ENCODE measurements at places on chromosomes 5 and 9. TPM values are rescaled to one million over a fixed set of nuclear protein-coding genes. Genes with fewer than 3 reads are reported as not detected.
A peak's percentile ranks its signal among the peaks of the same experiment; 100 is the strongest.

- no peak for DNase-seq
- no peaks in the 10 kb centered on the region for H3K36me3 ChIP-seq
- no peak overlapping the region for H3K27ac ChIP-seq
- peaks cover 23% of the 10 kb centered on the region for H3K4me1 ChIP-seq
- H3K27me3 ChIP-seq, result no peaks in the 10 kb centered on the region
These were observed 12.8 kb upstream of the NUP214 start for GRCh38 chr9:131112374-131113154.

DNA sequence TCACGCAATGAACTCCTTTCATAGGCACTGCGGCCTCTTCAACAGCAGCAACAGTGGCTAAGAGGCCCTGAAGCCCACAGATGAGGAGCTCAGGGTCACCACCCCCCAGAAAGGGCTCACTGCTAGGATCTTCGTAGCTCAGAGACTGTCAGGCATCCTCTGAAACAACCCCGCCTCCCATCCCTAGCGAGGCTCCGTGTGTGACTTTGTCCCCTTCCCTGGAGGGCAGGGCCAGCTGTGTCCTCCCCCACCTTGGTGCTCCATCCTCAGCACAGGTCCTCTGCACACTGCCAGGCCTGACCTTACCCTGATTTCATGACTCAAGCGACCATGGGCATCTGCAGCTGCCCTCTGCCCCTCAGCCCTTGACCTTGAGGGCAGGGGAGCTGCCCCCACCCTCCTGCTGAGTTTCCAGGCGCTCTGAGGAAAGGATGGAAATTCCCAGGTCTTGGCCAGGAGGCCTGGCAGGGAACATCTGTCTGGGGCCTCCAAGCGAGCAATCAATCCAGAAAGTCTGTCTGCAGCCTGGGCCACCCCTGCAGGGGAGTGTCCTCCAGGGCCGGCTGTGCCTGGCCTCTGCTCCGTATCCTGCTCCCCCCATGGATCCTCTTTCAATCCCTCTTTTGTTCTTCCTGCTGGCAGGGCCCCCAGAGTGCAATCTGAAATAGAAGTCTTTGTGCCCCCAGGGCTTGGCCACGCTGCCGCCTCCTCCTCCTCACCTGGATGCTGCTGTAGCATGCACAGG, 6.8 kb upstream of the IRX4 start:
- H3K4me3 ChIP-seq, result no peak overlapping the region
- no peaks in the 10 kb centered on the region for H3K4me1 ChIP-seq
- peaks cover 37% of the 10 kb centered on the region for H3K27me3 ChIP-seq
- no peak overlapping the region for H3K27ac ChIP-seq

DNA sequence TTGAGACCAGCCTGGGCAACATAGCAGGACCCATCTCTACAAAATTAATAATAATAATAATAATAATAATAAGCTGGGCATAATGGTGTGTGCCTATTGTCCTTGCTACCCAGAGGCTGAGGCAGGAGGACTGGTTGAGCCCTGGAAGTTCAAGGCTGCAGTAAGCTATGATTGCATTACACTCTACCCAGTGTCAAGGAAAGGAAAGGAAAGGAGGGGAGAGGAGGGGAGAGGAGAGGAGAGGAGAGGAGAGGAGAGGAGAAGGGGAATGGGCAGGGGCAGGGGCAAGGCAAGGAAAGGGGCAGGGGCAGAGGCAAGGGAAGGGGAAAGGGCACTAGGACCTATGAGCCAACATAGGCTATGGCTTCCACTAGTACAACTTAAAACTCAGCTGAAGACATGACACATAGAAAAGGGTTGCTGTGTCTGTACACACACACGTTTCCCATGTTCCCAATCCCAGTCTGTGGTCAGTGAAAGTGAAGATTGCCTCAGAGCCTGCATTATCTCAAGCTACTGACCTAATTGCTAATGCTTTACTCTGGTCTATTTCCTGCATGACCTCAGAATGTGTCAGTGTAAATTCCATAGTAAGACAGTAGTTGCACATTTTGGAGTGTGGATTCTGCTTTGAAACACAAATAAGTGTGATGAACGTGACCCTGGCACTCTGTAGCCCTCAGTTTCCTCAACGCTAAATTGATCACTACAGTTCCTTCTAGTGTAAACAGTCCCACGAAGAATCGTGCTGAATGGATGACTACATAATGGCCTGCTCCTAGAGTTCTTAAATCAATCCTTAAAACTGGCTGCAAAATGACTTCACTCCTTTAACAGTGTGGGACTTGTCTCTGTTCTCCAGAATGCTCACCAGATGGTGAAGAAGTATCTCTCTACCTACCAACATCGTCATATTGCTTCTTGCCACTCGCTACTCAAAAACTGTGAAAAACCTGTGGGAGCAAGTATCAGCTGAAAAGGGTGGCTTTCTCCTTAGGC, 497.0 kb downstream of the RAB3C start:
- H3K36me3 ChIP-seq, result no peaks in the 10 kb centered on the region
- H3K4me1 ChIP-seq, result peaks cover 7% of the 10 kb centered on the region
- DNase-seq, result peak; percentile 69
- no peak overlapping the region for H3K4me3 ChIP-seq
- peak overlapping the region; percentile 14 for H3K27ac ChIP-seq

DNA sequence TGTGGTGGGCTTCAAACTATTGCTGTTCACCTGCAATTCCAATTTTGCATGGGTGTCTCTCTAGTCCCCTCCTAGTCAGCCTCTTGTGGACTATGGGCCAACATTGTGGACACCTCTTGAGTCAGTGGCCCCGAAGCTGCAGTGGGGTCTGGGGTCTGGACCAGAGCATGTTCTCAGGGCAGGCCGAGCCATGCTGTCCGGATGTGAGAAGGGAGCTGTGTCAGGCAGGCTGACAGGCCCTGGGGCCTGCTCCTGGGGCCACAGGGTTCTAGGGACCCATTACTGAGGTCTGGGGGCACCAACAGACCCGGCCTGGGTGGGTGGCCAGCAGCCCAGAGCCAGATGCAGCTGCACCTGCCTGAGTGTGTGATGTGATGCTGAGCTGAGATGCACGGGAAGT, 16.5 kb upstream of the IRX4 start:
- DNase-seq, result no peak
- no peak overlapping the region for H3K27ac ChIP-seq
- H3K36me3 ChIP-seq, result no peaks in the 10 kb centered on the region
- no peak overlapping the region for H3K4me3 ChIP-seq
- no peaks in the 10 kb centered on the region for H3K27me3 ChIP-seq

UAP1L1 gene
- total RNA-seq, result 38.1 TPM

LHX6 gene
- 18.4 TPM for total RNA-seq

FOXD4L5 gene
- total RNA-seq, result 0.42 TPM
